ENCODE measurements at places on chromosomes 4 and X.

- DNase-seq, result no peak
Observed at GRCh38 chr4:47373174-47373573, 90.3 kb downstream of the COMMD8 start.

DNA sequence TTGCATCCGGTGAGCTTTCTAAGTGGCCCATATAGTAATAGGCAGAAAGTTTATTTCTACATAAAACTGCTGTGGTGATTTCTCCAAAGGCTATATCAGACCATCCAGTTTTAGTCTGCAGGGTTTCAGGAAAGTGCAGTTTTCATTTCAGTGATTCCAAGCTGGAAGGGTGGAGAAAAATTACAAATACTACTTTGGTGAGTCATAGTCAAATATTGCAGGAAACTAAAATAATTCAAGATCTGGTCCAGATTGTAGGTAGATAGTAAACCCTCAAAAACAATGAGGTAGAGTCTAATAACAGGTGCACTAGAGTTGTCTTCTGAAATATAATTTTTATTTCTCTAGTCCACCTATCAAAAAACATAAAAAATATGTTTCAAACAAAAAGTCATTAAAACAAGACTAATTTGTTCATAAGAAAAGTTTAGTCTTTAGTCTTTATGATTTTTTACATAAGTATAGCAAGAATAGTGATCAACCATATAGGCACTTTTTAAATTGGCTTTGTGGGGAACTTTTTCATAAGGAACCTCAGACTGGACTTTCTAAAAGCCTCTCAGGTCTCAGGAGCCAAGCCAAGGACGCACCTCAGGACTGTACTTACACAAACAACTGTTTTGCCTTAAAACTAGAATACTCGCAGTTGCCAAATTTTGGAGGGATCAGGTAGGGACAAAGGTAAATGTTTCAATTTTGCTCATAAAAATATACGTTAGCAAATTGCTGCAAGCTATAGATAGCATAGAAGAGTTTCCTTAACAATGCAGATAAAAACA, 101.8 kb upstream of the TLR3 start:
- DNase-seq, result no peak

- DNase-seq, result no peak
Observed at GRCh38 chrX:108732630-108733321, 3.6 kb downstream of the IRS4 start.

GRCh38 chrX:32370456-32371205, 840.7 kb downstream of the DMD start:
- no peak for DNase-seq

DNA sequence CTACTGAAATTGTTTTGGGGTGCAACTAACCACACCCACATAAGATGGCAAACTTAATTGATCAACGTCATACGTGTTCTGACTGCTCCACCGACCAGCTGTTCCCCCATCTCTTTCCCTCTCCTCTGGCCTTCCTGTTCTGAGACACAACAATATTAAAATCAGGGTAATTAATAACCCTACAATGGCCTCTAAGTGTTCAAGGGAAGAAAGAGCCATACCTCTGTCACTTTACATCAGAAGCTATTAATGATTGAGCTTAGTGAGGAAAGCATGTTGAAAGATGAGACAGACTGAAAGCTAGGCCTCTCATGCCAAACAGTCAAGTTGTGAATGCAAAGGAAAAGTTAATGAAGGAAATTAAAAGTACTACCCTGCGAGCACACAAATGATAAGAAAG, 173.9 kb upstream of the FTHL17 start:
- no peak for DNase-seq

GRCh38 chrX:107324493-107325310, 118.3 kb downstream of the DNAAF6 start:
- DNase-seq, result no peak

- no peak for DNase-seq
Observed at GRCh38 chrX:40209951-40210617, 112.3 kb upstream of the BCOR start.

DNA sequence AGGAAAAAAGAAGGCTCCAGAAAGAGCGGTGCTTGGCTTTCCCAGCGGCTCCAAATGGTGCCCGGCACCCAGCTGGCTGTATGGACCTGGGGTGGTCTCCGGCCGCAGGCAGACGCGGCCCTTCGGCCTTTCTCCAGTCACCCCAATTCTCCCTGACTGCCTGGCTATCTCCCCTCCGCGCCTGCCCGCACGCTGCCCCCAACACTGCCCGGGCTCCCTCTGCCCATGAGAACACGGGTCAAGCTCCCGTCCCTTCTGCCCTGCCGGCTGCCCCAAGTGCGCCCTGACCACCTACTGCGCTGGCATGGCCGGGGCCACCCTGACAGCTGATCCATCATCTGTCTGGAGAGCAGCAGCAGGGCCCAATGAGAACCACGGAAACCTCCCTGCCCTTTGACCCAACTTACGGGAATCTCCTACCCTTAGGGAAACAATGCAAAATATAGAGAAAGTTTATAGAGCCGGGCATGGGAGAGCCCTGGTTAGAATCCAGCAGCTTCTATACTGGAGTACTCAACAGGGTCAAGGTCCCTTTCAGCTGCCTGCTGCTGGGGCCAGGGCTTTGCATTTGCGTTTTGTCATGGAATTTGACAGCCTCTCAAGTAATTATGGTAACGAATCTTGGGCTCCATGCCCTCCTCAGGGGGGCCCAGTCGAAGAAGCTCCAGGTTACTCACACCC, 1.2 kb upstream of the FAM3A start:
- no peak for DNase-seq

GRCh38 chr4:94766856-94767255, 9.1 kb downstream of the BMPR1B start:
- no peak for DNase-seq

- DNase-seq, result no peak
Observed at GRCh38 chr4:102387552-102388150, 42.4 kb upstream of the SLC39A8 start.

GRCh38 chr4:31715302-31715701, 995.1 kb downstream of the PCDH7 start:
- no peak for DNase-seq

GRCh38 chr4:120692964-120693363, 229.6 kb downstream of the PRDM5 start:
- no peak for DNase-seq

- no peak for DNase-seq
Observed at GRCh38 chr4:100362366-100362765, 155.5 kb downstream of the EMCN start.

GRCh38 chrX:44223150-44223549, 120.3 kb downstream of the EFHC2 start:
- DNase-seq, result no peak

- no peak for DNase-seq
Observed at GRCh38 chrX:148611993-148612392, 111.6 kb downstream of the AFF2 start.

DNA sequence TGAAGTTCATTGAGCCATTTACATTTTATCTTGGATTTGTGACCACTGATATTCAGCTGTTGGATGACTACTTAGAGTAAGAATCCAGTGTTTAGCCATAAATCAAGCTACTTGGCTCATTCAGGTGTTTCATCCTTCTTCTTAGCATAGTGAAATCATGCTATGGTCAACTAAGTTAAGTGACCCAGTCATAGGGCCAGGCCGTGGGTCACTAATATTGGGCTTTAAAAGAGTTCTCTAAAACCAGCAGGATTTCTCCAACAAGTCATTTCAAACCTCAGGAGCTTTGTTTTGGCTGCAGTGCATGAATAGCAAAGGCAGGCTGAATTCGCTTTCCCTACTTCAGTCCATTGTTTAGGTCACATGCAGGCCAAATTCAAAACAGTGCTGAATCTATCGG, 181.0 kb downstream of the MAML3 start:
- DNase-seq, result no peak

GRCh38 chr4:118850488-118851173, 14.7 kb upstream of the SEC24D start:
- no peak for DNase-seq

- DNase-seq, result no peak
Observed at GRCh38 chrX:109345856-109346255, 136.0 kb downstream of the GUCY2F start.

- DNase-seq, result no peak
Observed at GRCh38 chr4:168585168-168586091, 88.6 kb downstream of the PALLD start.

GRCh38 chrX:131837325-131837724, 185.8 kb upstream of the STK26 start:
- no peak for DNase-seq

DNA sequence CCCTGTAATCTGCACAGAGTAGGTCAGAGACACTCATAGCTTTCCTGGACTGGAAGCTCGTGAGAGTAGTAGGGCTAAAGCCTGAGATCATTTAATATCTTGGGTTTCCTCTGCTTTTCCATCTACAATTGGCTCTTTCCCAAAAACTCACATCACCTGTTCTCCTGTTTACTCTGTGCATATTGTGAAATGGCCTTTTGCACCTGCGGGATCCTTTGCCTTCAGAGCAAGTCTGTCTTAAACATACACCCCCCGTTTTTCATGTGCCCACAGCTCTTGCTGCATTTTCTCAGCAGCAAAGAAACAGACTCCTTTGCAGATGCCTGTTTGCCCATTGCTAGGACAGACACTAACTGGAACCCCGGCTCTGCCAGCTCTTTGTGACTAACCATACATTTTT, 608.3 kb upstream of the PCDH10 start:
- DNase-seq, result no peak

- DNase-seq, result no peak
Observed at GRCh38 chrX:2547736-2548135, 47.0 kb upstream of the DHRSX start.

DNA sequence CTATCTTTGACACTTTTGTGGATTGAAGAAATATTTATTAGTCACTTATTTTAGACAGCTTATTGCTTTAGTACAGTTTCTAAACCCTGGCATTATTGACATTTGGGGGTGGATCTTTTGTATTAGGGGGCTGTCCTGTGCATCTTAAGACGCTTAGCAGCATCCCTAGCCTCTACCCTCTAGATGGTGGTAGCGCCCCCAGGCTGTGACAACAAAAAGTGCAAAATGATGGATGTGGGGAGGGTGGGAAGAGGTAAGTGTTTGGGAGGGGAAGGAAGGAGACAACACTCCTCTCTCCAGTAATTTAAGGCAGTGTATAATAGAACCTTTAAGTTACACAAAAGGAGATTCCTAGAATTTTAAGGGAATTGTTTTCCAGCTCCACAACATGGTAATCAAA, 1210.6 kb downstream of the C4orf33 start:
- DNase-seq, result no peak

DNA sequence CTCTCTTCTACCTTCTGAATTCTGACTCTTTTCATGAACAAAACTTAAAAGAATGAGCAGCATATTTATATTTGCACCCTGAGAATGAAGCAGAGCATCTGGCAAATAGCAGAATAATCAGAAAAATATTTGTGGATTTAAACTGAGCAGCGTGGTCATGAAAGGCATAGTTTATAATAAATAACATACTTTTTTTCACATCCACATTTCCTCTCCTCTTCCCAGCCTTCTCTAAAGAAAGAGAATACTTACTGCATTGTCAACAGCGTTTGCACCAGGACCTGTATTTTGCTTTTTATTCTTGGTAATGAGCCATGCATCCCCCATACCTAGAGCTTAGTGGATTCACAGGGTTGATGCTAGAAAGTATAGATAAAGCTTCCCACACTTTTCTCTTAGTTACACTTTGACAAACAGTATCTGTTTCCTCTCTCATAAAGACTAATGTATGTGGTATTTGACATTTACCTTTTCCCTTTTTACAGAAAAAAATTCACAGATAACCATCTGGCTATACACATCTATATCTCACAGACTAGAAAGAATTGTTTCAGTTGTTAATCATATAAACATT, 131.5 kb downstream of the PRSS12 start:
- DNase-seq, result no peak

DNA sequence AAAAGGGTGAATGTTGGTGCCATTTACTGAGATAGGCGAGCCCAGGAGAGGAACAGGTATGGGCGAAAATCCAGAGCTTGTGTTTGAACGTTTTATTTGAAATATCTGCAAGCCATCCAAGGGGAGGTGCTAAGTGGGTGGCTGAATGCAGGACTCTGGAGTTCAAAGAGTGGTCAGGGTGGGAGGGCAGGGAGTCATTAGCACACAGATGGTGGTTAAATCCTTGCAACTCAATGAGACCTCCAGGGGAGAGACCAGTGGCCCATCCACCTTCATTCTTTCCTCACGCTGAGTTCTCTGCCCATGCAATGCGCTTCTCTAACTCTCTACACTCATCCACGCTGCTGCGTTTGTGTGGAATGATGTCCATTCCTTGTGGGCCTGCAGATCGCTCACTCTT, 101.1 kb downstream of the VCX3B start:
- DNase-seq, result no peak

GRCh38 chr4:124427095-124427767, 285.3 kb downstream of the ANKRD50 start:
- DNase-seq, result no peak

DNA sequence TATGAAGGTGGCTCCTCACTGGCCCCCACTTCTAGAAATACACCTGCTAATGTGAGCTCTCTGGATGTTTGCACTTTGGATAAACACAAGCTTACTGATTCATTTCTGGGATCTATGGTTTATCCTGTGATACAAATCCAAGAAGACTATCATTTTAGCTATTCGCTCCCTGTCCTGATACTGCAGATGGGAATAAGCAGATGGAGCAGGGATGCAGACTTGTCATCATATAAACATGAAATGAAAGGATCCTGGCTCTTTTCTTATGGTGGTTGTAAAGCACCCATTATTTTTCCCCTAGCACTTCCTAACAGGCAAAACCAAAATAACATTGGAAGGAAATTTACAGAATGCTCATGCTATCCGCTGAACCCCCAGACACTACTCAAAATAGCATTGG, 162.9 kb upstream of the NOCT start:
- no peak for DNase-seq

- no peak for DNase-seq
Observed at GRCh38 chrX:19683358-19683757, 168.1 kb upstream of the MAP3K15 start.

DNA sequence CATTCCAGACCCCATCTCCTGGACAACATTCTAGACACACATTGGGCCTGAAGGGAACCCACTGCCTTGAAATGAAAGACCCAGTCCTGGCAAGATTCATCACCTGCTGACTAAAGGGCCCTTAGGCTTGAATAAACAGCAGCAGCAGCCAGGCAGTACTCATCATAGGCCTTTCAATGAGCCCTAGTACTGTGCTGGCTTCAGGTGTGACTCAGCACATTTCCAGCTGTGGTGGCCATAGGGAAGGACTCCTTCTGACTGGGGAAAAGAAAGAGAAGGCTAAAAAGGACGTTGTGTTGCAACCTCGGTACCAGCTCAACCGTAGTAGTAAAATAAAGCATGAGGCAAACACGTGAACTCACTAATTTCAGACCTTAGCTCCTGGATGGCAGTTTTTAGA, 344.0 kb downstream of the ACTRT1 start:
- DNase-seq, result no peak

GRCh38 chr4:129254126-129254525, 158.2 kb downstream of the C4orf33 start:
- no peak for DNase-seq

GRCh38 chr4:107261241-107261874, 225.2 kb upstream of the DKK2 start:
- DNase-seq, result no peak

All from stimulated activated CD4-positive, alpha-beta T cell treated with anti-CD3 and anti-CD28 coated beads, Interleukin-1b, Interleukin-23, amount 100 ng/mL, for 4 hours (primary cell).